ENCODE measurements at places on chromosomes 7 and 10.
A peak's percentile ranks its signal among the peaks of the same experiment; 100 is the strongest.

DNA sequence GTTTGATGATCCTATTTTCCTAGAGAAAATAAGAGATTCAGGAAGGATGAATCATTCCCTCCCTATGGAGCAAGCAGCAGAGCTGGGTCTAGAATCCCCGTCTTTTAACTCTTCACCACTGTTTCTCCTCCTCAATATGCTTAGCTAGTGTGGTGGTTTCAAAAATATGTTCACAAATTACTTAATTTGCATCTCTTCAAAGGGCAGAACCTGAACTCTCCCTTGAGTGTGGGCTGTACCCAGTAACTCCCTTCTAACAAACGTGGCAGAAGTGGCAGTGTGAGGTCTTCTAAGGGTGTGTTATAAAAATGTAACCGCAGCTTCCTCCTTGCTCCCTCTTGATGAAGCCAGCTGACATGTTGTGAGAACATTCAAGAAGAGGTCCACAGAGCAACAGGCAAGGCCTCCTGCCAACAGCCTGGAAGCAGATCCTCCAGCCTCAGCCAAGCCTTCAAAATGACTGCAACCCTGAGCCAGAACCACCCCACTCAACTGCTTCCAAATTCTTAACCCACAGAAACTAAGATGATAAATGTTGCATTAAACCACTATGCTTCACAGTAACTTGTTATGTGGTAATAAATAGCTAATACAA, 36.6 kb downstream of the SRPK2 start:
- DNase-seq: peak; percentile 24

GRCh38 chr7:32580646-32581045, 85.4 kb downstream of the AVL9 start:
- no peak for DNase-seq

DNA sequence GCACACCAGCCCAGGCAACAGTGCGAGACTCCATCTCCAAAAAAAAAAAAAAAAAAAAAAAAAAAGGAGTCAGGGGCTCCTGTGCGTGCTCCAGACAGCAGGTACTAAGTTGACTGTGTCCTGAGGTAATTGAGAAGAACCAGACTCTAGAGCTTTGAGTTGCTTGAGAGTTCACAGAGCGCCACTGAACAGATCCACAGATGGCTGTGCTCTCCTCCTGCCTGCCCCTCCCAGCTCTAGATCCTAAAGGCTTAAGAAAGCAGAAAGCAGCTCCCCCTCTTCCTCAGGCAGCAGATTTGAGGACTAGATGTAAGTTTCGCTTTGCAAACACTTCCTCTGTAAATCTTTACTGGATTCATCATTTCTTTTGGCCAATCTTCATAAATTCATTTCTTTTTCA, 38.7 kb downstream of the SHH start:
- DNase-seq: no peak

DNA sequence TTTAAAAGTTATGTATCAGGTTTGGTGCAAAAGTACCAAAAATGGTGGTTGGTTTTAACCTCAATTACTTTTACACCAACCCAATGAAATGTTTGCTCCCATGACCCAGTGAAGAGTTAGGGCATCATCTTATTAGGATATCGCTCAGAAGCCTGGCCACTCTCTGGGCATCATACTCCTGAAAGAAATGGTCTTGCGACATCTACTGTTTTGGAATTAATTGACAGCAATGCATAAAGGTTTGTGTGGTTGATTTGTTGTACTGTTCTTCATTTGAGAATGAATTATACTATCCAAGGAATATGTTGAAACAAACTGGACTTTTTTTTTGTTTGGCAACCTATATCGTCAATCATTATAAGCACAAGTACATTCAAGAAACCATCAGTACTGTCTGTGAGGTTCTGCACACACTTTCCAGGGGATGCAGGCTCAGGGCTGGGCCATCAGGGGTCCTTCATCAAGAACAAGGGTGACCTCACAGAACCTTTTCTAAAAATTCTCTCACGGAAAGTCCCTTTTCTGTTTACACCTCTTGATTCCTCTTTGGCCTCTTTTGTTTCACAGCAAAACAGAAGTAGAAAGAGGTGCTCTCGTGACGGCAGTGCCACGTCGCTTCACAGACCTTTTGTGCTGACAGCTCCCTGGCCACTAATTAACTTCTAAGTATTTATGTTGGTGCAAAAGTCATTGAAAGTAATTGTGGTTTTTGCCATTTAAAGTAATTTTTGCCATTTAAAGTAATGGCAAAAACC, 117.2 kb upstream of the KLF6 start:
- DNase-seq: no peak

DNA sequence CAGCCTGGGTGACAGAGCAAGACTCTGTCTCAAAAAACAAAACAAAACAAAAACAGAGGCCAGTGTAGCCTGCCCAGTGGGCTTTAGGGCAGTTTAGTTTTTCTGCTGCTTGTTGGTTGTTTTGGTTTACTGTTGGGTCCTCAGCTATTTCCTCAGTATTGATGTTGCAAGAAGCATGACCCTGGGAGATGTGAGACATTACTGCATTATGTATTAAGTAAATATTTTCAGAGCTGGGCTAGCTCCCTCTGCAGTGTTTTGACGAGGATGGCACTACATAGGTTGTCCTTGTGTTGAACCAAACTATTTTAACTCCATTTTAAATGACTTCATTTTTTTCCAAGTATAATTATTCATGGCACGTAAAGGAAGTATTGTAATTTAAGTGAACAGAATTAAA, 4.8 kb downstream of the AKAP9 start:
- DNase-seq: no peak

DNA sequence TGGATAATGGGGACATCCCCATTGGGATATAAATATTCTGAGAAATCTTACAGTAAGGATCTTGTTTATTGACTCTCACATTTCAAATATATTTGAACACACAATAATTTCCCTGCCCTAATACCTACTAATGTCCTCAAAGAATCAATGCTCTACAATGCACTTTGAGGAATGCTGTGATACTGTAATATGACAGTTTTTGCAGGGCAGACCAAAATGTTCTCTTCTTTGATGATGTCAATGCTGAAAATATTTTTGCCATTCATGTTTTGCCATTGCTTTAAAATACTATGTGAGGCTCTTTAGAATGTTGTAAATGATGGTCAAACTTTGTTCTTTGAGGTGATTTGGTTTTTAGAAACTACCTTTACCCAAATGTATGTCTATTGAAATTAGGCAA, 594.1 kb downstream of the INHBA start:
- DNase-seq: no peak

DNA sequence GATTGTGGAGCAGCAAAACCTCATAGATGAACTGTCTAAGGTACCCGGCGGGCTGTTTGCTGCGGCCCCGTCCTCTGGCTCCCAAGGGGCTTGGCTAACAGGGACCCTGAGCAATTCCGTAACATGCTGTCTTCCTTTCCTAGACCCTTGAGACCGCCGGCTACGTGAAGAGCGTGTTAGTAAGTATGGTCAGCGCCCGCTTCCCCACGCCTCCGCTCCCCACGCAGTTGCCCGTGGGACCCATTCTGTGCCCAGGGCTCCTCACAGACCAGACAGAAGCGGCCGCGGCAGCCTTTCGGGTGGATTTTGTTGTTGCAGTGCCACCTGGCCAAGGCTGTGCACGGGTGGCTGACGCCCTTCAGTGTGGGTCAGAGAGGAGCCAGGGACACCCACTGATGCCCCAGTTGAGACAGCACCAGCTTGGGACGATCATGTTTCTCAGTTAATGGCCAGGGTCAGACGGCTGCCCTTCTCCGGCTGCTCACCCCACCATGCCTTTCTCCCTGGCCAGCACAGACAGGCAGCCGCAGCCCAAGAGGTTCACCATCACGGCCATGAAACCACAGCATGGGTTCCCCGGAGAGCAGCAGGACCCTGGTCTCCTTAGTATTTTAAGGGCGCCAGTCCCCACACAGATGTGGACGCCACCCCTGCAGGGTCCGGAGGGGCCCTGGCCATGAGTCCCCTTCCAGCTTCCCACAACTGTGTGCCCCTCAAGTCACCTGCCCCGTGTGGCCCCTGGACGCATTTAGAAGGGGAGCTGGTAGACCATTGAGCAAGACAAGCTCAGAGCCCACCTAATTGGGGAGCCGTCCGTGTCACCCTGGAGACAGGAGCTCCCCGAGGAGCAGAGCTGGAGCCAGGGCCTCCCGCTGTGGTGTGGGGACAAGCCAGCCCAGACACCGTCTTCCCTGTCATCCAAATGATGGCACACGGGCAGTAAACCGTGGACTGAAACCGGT, 49.4 kb upstream of the DPYSL4 start:
- no peak for DNase-seq

GRCh38 chr7:91832493-91833045, 47.9 kb downstream of the MTERF1 start:
- no peak for DNase-seq

DNA sequence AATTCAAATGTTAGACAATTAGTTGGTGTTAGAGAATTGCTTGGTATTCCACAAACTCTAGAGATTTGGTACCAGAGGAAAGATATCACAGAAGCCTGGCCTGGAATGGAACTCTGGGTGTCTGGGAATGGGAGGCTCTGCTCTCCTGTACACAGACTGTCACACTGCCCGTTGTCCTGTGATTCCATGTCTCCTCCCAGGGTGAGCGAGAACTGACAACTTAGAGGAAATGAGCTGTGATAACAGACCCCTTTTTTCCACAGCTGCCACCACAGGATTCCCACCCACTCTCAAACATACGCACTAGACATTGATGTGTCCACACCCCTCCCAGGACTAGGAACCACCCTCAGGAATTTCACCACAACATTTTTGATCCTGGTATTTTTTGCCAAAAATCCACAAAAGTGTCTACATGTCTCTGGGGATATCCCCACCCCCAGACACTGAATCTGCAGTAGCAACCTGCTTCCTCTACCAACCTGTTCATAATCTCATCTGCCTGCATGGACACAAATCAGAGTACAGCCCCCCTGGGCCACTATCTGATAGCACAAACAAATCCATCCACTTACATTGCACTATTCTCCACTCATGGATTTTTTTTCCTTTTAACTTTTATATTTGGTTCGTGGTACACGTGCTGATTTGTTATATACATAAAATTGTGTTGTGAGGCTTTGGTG, 4.7 kb downstream of the ZNF273 start:
- DNase-seq: no peak

DNA sequence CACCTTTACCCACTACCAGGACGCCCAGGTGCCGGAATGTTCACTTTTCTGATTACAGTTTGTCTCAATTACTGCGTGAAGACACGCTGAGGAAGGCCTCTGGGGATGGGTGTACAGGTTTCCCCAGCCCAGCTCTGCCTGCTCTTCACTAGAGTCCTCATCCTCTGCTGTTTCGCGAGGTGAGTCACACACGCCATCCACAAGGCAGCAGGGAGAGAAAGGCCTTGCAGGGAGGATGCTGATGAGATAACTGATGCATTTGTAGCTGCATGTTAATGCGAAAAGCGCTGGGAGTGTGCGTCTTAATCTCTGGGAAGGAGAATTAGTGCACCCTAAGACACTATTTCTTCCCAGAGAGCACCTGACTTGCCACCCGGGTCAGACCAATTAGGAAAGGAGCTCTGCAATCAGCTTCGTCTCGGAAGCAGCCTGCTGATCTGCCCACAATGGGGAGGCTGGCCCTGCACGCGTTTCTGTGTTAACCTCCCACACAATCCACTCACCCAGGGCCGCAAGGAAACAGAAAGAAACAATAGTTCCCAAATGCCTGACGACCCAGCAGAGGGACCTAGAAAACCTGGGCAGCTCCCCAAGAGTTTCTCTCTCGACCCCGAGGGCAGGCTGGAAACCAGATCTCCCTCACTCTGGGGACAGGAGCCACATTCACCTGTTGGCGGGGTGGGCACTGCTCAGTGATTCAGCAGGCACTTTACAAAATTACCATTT, 578.7 kb downstream of the GLRX3 start:
- DNase-seq: no peak

DNA sequence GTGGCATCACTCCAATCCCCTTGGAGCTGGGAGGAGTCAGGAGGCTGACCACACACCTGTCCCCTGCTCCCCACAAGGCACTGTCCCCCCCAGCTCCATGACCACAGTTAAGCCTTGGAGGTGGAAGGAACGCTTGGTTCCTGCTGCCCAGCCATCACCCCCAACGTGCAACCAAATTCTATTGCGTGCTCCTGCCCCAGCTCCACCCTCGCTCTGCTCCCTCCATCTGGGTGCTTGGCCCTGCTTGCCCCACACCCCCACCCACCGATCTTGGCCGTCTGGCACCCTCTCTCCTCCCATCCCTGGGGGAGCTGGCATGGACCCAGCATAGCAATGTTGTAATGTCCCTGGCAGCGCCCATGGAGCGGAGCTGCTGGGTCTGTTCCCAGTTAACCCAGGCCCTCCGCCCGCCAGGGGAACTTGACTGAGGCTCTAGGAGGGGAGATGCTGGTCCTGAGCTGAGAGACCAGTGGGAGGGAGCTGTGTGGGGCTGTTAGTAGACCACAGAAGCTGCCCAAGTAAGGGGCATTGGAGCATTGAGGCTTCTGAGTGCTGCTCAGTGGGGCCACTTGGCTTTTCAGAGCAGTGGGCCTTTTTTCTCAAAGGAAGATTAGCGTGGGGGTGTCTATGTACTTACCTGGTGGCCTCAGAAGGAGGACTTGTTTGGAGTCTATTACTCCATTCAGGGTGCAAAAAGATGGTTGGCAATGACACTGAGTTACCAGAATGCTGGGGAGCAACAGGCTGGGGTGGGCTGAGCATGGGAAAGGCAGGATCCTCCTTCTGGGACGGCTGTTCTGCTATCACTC, 1.1 kb downstream of the EPHB6 start:
- no peak for DNase-seq

DNA sequence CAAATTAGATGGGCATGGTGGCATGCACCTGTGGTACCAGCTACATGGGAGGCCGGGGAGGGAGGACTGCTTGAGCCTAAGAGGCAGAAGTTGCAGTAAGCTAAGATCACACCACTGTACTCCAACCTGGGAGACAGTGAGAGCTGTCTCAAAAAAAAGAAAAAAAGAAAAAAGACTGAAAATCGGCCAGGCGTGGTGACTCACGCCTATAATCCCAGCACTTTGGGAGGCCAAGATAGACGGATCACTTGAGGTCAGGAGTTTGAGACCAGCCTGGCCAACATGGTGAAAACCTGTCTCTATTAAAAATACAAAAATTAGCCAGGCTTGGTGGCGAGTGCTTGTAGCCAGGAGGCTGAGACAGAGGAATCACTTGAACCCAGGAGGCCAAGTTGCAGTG, 11.9 kb downstream of the RNF216 start:
- no peak for DNase-seq

GRCh38 chr10:96767611-96768010, 47.3 kb upstream of the PIK3AP1 start:
- no peak for DNase-seq

GRCh38 chr7:26912338-26912737, 47.9 kb upstream of the SKAP2 start:
- DNase-seq: no peak

Data from stimulated activated CD4-positive, alpha-beta T cell treated with anti-CD3 and anti-CD28 coated beads, Interleukin-12 subunit alpha, Interleukin-12 subunit beta, amount 100 ng/mL, for 24 hours (primary cell).